ENCODE measurements at places on chromosomes 1 and 21.

DNA sequence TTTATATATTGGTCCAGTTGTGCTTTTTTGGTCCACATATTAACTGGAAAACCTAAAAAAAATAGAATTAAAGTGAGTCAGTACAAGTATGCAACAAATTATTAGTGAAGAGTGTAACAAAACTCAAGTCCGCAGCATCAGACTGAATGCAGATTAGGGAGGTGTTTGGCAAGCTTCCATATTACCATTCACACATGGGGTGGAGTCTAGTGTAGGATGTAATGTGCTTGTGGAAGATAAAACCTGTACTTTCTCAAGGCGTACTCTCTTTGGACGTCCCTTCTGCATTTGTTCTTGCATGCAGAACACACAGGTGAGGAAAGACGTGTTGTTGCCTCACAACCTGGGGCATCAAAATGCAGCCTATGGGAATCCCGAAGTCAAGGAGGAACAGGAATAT, 668.7 kb downstream of the MRPL39 start:
- DNase-seq, result no peak

GRCh38 chr21:28234326-28234725, 758.4 kb downstream of the LTN1 start:
- DNase-seq, result no peak

DNA sequence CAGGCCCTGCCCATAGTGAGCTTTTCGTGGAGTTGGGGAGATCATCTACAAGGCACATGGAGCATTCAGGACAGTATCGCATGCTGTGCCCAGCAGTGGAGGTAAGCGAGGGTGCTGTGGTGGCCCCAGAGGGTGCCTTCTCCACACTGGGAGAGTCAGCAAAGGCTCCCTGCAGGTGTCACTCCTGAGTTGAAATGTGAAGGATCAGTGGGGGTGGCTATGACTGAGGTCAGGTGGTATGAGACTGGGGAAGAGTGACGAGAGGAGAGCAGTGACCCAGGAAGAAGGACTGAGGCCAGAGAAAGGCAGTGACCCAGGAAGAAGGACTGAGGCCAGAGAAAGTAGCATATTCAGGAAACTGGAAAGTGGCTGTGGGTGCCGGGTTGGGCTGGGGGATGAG, 53.0 kb downstream of the SPAG17 start:
- no peak for DNase-seq

- no peak for DNase-seq
Measured at GRCh38 chr21:45335151-45335760, 47.6 kb upstream of the POFUT2 start.

DNA sequence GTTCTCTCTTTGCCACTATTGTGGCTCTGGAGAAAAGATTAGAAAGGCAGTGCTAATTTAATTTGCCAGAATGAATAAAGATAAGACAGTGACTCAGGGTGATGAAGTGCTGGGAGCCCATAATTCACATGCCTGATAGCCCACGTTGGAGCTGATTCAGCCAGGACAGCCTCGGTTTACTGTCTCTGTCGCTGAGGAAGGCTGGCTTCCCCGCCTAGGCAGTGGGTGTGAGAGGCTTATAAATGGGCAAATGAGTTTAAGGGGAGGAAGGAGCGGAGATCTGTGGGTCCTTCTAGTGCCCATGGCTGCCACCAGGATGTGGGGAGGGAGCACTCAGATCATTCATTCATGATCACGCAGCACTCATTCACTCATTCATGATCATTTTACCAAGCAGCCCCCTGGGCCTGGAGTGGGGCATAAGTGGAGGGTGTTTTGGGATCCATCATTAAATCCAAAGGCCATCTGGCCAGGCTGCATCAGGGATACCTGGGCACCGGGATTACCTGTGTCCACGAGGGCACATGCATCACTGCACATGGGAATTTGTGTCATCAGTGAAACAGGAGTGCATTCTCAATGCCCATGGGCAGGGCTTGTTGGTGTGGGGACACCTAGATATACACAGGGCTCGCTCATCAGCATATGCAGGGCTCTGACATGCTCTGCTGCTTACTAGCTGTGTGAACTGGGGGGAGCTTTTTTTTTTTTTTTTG, 315.4 kb downstream of the MATN1 start:
- DNase-seq, result peak; percentile 13

- DNase-seq, result no peak
Measured at GRCh38 chr1:29651684-29652665, 415.7 kb downstream of the PTPRU start.

- no peak for DNase-seq
Measured at GRCh38 chr1:201542309-201543035, 3.5 kb downstream of the NAV1 start.

GRCh38 chr1:21329209-21329844, 39.1 kb upstream of the ECE1 start:
- DNase-seq, result no peak

GRCh38 chr1:43367904-43368645, at the start of gene ELOVL1:
Gene ELOVL1 (minus strand): TSS chr1:43368011. CDS start chr1:43365609, 2,402 bp downstream.
- DNase-seq, result peak; percentile 81

DNA sequence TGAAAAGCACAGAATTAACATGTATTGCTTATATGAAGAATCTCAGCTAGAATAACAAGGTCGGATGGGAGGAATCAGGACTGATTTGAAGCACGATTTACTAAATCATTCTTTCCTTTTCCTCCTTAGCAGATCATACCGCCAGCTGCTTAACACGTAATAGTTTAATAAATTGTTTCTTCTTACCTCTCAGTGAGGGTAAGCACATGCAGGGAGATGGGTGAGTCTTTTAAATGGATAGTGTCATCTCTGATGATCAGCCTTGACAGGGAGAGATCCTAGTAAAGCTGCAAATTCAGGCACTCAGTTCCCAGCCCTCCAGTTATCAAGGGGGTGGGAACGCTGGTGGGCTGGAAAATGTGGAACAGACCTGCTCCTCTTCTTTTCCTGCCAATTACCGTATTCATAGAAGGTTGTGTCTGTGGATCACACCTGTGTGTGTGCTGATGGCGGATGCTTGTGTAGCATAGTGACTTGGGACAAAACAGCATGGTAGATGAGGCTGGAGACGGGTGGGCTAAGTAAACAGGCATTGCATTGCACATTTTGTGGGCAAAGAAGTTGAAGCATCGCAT, 30.7 kb downstream of the NTPCR start:
- DNase-seq, result no peak

GRCh38 chr1:19384113-19384512, 72.0 kb downstream of the SLC66A1 start:
- no peak for DNase-seq

- no peak for DNase-seq
Measured at GRCh38 chr1:69533343-69533742, 34.4 kb upstream of the LRRC7 start.

DNA sequence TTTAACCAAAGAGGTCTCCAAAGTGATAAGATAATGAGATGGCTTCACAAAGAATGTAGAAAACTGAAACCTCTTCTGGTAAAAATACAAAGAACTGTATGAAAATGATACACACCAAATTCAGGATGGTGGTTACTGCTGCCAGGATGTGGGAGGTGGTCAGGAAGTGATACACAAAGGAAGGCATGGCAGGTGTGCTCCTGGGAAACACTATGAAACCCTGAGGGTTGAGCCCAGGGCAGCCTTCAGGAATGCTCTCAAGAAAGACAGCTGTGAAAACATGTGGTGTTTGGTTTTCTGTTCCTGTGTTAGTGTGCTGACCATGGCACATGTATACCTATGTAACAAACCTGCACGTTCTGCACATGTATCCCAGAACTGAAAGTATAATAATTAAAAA, 109.3 kb downstream of the NTNG1 start:
- DNase-seq, result no peak

DNA sequence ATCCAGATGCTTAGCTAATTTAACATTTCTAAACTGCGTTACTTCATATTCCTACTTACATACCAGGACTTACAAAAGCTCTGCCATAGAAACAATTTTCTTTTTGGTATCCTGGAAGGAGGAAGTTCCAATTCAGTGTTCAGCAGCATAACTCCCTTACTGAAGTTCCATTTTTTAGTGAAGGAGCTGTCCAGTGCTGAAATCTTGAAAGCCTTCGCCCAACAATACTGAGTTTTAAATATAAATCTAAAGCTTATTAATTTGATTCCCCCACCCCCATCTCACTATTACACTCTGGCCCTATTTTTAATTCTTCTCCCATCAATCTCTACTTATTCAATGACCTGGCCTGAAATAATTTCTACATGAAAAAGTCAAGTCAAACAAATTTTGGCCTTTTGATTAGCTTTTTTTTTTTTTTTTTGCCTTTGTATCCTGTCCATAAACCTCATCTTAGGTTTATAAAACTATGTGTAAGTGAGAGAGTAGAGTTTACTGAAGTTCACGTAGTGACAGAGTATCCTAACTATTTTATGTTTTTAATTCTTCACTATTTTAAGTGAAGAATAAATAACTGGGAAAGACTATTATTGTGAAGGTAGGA, 323.0 kb upstream of the PLD5 start:
- no peak for DNase-seq

DNA sequence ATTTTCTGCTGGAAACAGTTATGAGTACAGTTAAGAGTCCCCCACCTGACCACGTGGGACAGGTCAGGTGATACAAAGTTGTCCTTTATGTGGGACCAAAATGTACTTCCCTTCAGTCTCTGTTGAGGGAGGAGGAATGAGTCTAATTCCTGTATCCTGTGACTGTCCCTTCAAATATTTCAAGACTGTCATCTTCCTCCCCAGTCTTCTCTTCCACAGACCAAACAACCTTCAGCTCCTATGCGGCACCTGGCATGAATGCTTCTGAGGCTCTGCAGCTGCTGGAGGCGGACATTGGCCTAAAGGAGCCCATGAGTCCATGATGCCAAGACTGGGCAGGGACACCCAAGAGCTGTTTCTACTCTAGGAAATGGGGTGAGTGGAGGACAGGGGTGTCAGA, 72.1 kb upstream of the SIM2 start:
- DNase-seq, result no peak

GRCh38 chr1:15445390-15446122, 7.3 kb downstream of the CTRC start:
- DNase-seq, result no peak

DNA sequence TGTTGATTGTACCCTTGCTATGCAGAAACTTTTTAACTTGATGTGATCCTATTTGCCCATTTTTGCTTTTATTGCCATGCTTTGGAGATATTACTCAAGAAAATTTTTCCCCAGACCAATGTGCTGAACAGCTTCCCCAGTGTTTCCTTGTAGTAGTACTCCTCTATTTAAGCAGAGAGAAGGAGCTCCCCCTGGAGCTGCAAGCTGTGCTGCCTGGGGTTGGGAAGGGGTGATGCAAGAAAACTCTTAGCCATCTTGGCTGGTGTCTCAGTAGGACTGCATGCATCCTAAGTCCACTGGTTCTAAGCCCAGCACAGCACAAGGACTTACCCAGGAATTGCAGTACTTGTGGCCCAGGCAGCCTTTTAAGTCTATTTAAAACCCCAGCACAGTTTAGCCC, 121.6 kb downstream of the NTMT2 start:
- DNase-seq, result no peak

GRCh38 chr1:215665215-215665614, 98.1 kb downstream of the KCTD3 start:
- no peak for DNase-seq

- DNase-seq, result no peak
Measured at GRCh38 chr1:183548116-183548515, 42.1 kb downstream of the NCF2 start.

GRCh38 chr1:59446257-59446901, 149.5 kb downstream of the FGGY start:
- peak; percentile 100 for DNase-seq

DNA sequence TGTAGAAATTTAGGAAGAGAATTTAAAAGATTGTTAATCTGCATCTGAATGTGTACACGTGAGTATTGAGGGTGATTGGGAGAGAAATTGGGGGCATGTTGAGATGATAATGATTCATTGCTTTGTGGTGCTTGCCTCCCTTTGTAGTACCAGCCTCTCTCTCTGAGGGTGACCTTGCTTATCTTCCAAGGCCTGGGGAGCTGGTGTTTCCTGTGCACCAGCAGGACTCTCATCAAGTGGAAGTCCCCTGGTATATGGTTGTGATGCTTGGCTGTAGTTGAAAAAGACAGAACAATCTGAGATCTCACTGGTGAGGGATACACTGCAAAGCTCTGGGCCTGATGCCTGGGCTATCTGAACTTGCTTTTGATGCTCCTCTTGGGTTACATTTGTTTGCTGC, 4.0 kb downstream of the TCHHL1 start:
- no peak for DNase-seq

- DNase-seq, result no peak
Measured at GRCh38 chr1:173314656-173315055, 107.5 kb upstream of the TNFSF4 start.

- DNase-seq, result peak; percentile 4
Measured at GRCh38 chr21:41933313-41934079, 20.3 kb downstream of the C2CD2 start.

GRCh38 chr1:235802573-235803346, 63.9 kb downstream of the LYST start:
- DNase-seq, result no peak

GRCh38 chr1:228478912-228479711, 8.1 kb upstream of the RNF187 start:
- DNase-seq, result no peak

DNA sequence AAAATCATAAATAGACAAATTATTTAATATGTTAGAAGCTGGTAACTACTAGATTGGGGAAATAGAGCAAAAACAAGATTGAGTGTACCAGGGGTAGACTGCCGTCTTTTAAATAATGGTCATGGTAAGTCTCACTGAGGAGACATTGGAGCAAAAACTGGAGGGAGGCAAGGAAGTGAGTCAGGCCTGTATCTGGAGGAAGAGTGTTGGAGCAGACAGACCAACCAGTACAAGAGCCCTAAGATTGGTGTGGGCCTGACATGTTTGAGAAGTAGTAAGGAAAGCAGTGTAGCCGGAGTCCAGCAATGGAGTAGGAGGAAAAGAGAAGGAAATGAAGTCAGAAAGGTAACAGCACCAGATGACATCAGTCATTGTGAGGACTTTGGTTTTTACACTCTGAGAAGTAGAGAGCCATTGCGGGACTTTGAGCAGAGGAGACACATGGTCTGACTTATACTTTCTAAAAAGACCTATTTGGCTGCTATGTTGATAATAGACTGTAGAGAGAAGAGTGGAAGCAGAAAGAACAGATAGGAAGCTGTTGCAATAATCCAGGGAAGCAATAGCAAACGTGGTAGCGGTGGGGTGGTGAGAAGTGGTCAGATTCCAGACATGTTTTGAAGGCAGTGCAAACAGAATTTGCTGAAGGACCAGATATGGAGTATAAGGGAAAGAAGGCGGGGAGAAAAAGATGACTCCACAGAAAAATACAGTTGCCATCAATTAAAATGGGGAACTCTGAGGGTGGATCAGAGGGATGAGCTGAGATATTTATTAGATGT, 44.7 kb upstream of the GJA5 start:
- no peak for DNase-seq

DNA sequence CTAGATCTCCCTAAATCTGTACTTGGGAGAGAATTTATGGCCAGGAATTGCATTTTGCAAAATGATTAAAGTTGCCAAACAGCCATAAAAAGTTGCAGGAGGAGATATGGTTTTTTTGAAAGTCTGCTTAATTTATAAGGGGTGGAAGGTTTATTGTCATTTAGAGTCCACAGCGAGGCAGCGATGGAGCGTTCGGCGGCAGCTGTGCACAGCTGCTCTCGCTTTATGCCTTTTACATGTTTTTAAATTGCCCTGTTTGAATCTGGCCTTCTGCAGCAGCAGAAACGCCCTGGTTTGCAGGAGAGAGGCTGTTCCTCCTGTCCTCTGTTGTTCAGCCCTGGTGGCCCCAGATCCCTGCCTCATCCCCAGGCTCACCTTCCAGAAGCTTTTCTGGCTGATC, 144.9 kb upstream of the POU3F1 start:
- DNase-seq, result no peak

- no peak for DNase-seq
Measured at GRCh38 chr1:115091572-115091971, 2.3 kb upstream of the TSPAN2 start.
